ENCODE measurements at places on chromosomes 7 and 10.
A peak's percentile ranks its signal among the peaks of the same experiment; 100 is the strongest.

- DNase-seq, result no peak
These were observed at the start of gene ADCYAP1R1 for GRCh38 chr7:31051598-31052486. Gene ADCYAP1R1 (plus strand): TSS chr7:31052308. CDS start chr7:31063265, 10,957 bp downstream.

DNA sequence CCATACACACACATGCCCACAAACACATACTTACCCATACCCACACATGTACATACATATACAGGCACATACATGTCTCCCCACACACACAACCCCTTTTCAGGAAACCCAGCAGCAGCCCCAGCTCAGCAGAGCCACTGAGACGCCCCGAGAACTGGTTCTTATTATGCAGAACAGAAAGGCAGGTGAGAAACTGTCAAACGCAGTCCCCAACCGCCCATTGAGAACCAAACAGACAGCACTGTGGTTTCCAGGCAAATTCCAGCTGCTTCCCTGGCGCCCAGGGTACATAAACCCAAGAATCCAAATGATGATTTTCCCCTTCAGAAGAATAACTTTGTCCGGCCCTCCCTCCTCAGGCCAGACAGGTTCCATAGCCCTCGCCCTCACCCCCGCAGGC is 366.6 kb upstream of the ZMIZ1 start:
- DNase-seq, result no peak

GRCh38 chr10:99742254-99742653 is 10.2 kb downstream of the CUTC start:
- no peak for DNase-seq

DNA sequence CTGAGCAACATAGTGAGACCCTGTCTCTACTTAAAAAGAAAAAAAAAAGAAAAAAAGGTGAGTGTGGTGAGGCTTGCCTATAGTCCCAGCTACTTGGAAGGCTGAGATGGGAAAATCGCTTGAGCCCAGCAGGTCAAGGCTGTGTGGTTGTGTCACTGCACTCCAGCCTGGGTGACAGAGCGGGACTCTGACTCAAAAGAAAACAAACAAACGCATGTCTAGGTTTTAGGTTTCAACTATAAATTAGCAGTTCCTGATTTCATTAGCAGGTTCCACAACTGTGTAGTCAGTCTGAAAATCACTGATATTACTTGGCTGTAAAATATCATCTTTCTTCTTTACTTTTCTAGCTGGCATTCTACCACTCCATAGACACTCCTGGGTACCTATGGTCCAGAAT is 155.7 kb upstream of the HGF start:
- DNase-seq, result no peak

DNA sequence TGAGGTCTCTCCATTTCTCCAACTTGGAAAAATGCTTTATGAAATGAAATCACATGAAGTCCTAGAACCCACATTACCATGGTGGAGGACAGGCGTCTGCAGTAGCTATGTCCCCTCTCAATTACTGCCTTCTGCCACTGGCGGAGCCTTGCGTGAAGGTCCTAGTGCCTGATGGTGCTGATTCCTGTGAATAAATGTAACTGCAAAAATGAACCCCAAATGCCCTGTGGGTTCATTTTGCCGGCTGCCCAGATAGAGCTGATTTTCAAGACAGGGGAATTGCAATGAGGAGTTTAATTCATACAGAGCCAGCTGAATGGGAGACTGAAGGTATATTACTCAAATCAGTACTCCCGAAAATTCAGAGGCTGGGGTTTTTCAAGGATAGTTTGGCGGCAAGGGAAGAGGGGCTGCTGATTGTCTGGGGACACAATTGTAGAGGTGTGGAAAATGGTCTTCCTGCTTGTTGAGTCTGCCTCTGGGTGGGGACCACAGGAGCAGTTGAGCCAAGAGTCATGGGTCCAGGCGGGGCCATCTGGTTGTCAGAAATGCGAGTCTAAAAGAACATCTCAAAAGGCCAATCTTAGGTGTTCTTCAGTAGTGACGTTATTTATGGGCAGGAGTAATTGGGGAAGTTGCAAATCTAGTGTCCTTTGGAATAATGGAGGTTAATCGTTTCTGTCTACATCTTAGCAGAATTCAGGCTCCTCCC is 13.5 kb downstream of the PRF1 start:
- no peak for DNase-seq

DNA sequence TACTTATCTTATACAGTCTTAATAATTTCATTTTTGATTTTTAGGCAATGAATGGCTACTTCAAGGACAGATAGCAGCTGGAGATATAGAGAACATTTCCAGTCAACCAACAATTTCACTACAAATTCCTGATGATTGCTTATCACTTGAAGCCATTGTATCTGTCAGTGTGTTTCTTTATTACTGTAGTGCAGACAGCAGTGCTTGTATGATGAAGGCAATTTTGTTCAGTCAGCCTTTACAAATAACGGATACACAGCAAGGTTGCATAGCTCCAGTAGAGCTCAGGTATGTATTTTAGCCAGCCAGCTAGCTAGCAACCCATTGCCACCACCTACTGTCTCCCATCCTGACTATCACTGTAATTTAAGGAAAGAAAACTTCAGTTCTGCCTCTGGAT is 53.8 kb downstream of the NHLRC2 start:
- DNase-seq, result no peak

DNA sequence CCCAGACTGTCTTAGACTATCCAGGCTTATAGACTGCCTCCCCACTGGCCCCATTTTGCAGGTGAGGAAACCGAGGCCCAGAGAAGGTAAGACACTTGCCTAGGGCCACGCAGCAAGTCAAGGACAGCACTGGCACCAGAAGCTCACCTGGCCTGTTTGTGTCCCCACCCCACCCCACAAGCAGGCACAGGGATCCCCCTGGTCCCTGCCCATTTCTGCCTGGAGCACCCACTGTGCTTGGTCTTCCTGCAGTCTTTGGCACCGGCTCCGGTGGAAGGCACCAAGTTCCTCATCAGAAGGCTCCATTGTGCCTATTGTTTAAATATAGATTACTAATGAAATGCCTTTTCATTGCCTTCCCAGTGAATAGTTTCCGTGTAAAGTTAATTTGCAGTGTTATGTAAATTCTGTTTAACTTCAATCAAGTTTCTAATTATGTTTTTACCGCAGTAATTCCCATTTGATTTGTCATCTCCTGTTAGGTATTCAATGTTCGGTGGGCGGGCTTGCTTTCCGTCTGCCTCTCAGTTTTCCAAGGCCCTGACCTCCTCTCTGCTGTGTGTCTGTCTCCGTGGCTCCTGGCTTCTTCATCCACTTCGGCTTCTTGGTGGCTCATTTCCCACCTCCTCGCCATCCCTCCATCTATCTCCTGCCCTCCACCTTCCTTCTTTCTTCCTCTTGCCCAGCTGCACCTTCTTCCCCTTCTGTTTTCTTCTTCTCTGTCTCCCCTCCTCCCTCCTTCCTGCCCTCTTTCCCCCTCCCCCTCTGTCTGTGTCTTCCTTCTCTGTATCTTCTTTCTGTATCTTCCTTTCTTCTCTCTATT is 75.8 kb downstream of the ZMIZ1 start:
- DNase-seq, result peak; percentile 80

DNA sequence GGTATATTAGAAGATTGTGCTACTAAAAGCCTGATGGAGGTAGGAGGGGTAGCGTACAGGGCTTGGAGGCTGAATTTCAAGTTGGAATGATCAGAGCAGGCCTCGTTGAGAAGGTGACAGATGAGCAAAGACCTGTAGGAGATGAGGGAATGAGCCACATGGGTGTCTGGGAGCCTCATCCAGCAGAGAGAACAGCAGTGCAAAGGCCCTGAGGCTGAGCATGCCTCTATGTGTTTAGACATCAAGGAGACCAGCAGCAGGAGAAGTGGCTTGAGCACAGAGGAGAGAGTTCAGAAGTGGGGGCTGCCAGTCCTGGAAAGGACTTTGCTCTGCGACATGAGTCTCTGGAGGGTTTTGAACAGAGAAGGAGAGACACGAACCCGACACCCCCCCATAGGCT is 111.7 kb downstream of the TMEM130 start:
- DNase-seq, result no peak

- DNase-seq, result no peak
These were observed 63.8 kb downstream of the HBP1 start for GRCh38 chr7:107232568-107233090.

DNA sequence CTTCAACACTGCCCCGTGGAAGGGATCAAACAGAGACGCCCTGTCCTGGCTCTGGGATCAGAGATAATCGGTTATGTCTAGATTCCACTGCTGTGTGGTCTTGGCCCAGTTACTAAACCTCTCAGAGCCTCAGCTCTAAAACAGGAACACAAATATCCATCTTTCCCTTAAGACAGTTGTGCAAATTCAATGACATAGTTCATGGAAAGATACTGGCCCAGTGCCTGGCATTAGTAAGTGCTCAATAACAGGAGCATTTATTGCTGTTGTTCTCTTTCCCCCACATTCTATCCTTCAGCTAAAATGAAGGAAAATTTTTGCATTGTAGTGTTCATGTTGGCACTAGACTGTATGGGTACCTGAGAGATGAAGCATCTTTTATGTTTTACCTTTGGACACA is 58.6 kb downstream of the TACC2 start:
- DNase-seq, result no peak

- no peak for DNase-seq
These were observed 85.0 kb downstream of the ANKRD61 start for GRCh38 chr7:6116211-6116610.

- DNase-seq, result no peak
These were observed 79.6 kb downstream of the LANCL2 start for GRCh38 chr7:55444786-55445185.

DNA sequence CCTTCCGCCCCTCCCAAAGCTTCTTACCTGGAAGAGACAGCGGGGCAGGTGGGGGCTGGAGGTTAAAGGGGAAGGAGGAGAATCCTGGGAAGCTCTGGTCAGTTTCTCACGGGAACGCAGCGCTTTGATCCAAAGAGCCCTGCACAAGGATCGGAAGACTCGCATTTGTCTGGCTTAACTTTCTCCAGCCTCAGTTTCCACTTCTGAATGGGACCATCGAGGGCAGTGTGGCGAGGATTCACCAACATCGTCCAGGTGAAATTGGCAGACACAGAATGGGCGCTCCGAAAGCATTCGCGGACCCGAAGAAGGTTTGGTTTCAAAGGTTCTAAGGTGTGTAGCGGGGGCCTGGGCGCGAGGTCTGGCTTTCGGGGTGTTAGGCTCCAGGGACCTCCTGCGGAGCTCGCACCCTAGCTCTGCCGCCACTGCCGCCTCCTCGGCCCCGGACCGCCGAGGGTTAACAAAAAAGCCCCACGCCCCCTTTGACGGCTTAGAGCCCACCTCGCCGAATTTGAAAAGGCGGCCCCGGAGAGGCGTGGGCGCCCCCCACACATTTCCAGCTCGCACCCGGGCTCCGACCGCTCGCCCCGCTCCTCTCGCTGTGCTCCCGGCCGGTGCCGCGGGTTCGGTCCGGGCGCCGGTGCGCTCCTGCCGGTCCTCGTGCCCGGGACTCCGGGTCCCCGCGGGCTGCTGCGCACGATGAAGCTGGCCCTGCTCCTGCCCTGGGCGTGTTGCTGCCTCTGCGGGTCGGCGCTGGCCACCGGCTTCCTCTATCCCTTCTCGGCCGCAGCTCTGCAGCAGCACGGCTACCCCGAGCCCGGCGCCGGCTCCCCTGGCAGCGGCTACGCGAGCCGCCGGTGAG is at the start of gene COL26A1:
Gene COL26A1, plus strand, starts transcription at position 542 of the 862 bp plus-strand sequence. Its CDS starts 158 bp downstream, at position 700.
- DNase-seq, result no peak

- DNase-seq, result peak; percentile 88
These were observed 109.1 kb upstream of the TNRC18 start for GRCh38 chr7:5532536-5533335.

DNA sequence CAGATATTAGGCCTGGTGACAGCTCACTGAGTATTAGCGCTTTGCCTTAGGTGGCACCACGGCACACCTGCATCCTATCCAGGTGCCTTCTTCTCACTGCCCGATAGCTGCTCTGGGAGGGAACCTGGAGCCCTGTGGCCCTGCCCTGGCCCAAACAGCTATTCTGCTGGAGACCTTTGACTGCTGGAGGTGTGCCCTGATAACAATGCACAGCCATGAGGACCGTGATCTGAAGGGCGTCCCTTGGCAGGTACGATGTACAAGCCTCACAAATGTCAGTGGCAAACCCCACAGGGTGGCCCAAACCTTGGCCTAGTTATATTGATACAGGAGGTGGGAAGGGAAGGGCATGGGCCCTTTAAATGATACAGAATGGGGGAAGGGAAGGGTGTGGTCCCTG is 259.5 kb downstream of the GRID1 start:
- no peak for DNase-seq

GRCh38 chr10:60806921-60807320 is 28.6 kb downstream of the CDK1 start:
- no peak for DNase-seq

DNA sequence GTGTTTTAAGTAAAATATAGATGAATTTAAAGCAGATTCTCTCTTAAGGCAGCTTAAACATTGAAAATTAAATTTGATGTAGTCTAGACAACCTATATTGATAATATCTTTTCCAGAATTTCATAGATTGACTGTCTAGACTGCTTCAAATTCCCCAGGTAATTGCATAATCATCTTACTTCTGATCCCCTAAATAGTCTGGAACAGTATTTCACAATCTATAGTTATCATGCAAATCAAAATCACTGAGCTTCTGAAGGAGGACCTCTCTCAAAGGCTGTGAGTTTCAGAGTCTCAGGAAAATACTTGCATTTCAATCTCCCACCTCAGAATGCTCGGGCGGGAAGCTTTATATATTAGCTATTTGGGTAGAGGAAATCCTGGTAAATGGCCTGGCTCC is 87.3 kb downstream of the SEMA3A start:
- DNase-seq, result no peak

- no peak for DNase-seq
These were observed 1.2 kb upstream of the NAMPT start for GRCh38 chr7:106285855-106286492.

Data from breast epithelium (tissue), 4 donors.